ENCODE measurements at places on chromosomes 11 and 22. TPM values are rescaled to one million over a fixed set of nuclear protein-coding genes. Genes with fewer than 3 reads are reported as not detected.

DNA sequence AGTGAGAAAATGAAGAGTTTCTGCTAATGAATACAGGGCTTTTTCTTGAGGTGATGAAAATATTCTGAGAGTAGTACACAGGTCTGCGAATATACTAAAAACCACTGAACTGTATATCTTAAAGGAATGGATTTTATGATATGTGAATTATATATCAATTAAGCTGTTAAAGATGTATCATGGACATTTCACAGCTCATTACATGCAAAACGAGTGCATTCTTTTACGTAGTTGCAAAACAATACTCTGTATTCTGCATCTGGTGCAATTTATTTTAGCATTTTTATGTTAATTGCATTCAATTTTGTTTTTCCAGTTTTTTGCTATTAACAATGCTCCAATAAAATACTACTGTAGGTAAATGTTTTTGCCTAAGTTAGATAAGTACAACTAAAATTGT is 411.6 kb downstream of the DYNC2H1 start:
- no peak for DNase-seq

The VWCE gene
- total RNA-seq, result 1.7 TPM

The PATE2 gene
- not detected for total RNA-seq

The GLYATL2 gene
- 1.3 TPM for total RNA-seq

The DEUP1 gene
- total RNA-seq, result under 0.01 TPM

- no peak for DNase-seq
Measured at GRCh38 chr11:8355416-8355742, 91.7 kb upstream of the LMO1 start.

GRCh38 chr22:30732426-30732825 is 37.8 kb downstream of the OSBP2 start:
- DNase-seq, result no peak

DNA sequence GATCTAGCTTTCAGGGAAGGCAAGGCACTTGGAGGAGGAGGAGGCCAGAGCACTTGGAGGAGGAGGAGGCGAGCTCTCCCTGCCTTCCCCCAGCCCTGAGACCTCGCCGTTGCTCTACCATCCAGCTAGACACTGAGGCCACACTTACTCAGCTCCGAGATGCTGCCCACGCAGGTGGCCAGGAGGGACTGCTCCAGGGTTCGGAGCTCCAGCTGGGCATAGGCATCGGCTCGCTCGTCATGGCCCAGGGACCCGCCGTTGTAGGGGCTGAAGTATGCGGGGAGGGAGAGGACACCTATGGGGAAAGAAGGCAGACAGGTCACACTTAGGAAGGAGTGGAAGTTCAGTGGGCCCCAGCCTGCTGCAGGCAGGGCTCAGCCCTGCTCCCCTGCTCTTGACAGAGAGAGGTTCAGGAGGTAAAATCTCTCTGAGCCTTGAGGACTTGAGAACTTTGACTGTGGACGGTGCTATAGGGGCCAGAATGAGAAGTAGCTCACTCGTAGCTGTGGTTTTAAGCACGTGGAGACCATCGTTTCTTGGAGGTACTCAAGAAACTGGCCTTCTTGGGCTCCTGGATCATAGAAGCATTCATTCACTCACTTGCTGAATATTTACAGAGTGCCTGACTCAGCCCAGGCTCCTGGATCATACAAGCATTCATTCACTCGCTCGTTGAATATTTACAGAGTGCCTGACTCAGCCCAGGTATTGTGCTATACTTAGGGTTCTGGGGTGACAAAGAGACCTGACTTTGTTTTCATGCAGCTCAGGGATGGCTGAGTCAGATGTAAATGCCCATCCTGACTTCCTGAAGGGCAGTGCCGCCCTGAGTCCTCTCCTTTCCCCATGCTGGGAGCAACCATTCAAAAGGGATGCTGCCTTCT is 99.2 kb downstream of the NAT10 start:
- DNase-seq, result no peak

DNA sequence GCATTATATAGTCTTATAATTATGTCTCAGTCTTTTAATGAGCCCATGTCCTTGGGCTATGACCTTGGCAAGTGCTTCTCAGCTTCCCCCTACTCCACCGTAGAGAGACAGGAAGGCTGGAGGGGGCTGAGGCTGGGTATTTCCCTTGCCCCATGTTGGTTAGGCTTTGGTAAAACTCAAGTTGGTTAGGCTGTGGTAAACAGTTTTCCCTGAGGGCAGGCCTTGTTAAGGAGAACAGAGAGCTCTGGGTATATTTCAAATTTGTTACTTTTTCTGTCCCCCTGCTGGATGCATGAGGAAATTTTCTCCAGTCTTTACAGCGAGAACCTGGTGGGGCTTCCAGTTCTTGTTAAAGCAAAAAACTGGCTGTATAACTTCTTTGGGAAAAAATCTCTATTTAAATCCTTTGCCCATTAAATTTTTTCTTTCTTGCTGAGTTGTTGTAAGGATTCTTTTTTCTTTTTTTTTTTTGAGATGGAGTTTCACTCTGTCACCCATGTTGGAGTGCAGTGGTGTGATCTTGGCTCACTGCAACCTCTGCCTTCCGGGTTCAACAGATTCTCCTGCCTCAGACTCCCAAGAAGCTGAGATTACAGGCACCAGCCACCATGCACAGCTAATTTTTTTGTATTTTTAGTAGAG is 12.2 kb upstream of the DCHS1 start:
- peak; percentile 49 for DNase-seq

DNA sequence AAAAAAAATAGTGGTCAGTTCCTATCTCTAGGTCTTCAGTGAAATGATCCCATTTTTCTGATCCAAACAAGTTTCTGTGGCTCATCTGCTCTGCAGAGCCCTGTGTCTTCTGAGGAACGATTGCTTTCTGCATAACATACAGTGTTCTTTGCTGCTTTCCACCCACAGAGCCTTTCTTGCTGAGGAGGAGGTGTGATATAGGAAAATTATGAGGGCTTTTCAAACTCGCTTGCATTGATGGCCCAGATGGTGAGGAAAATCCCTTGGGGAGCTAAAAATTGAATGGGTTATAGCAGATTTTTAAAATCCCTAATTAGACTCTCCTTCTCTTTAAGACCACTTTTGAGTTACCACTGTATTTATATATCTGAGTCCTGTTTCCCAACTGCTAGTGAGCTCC is 31.3 kb downstream of the JAM3 start:
- DNase-seq, result no peak

GRCh38 chr22:25083056-25083806 is 116.4 kb upstream of the CRYBB3 start:
- DNase-seq, result no peak

GRCh38 chr11:83000381-83000780 is 71.3 kb downstream of the RAB30 start:
- no peak for DNase-seq

DNA sequence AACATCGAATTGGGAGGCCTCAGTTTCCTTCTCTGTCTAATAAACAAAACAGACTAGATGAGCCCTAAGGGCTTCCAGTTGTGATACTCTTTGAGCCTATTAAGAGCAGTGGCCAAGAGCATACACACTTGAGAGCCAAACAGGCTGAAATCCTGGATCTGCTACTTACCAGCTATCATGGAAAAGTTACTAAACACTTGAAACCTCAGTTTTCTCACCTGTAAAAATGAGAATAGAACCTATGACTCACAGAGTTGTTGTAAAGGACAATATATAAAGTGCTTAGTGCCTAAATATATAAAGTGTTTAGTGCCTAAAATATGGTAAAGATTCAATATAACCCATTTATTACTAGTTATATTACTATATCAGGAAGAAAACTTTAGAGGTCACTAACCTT is 23.7 kb upstream of the GDPD4 start:
- no peak for DNase-seq

The CD6 gene
- not detected for total RNA-seq

DNA sequence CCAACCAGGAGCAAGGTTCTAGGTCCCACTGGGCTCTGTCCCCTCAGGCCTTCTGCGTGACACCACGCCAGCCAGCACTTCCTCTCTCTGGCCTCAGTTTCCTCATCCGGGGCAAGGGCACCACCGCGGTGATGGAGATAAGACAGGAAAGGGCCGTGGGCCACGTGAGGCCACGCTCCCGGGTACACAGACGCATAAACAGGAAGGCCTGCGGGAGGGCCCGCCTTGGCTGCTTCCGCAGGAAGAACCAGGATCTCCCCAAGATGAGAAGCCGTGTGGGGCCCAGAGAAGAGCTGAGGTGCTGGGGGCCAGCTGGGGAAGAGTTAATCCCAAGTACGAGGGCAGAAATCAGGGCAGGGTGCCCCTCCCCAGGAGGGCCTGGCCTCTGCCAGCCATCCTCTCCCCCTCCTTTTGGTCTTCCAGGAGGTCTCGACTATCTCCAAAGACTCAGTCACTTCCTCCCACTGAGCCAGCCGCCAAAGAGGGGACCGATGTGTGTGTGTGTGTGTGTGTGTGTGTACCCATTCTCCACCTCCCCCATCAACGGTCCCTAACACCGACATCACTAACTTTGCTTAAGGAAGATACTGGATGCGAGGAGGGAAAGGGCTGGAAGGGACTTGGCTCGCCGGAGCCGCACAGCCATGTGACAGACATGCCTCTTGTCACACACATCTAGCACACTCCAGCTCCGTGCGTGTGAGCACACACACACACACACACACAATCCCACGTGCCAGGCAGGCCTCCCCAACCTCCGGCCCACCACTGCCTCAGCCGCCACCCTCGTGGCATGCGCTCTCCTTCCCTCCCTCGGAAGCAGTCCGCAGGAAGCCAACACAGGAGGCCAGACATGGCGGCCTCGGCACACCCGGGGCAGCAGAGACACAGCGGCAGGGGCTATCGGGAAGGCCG is 1.4 kb downstream of the MFNG start:
- no peak for DNase-seq

GRCh38 chr11:123654566-123655081 is at the start of gene SCN3B:
Gene SCN3B, minus strand, starts transcription at chr11:123654624. Its CDS starts 823 bp downstream, at chr11:123653801.
- DNase-seq, result peak; percentile 81

DNA sequence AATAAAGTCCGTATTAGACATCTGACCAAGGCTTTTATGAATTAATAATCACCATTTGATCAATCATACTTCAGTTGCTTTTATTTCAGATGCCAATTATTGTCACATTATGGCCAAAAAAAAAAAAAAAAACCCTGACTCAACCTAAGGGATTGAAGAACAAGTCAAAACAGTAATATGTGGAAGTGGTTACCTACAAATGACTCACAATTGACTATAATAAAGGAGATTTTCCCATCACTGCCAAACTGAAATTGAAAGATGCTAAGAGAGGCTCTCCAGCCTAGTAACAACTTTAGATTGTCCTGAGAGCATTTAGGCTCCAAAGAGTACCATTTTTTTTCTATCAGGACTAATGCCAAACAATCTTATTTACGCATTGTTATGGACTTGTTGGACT is 35.2 kb downstream of the SOX6 start:
- DNase-seq, result peak; percentile 13

DNA sequence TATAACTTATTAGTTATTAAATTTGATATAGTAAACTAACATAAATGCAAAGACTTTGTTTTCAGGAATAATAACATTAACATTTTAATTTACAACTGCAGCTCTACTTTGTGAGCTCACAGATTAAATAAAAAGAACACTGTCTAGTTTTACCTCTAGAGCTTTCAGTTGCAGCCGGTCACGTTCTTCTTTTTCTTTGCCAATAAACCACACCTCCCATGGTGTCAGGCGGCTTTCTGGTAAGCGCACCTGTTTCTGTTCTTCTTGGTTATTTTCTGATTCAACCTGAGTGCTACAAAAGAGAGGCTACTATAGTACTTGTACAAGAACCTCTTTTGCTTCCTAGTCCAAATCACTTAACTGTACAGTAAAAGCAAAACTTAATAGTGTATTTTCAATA is 5.8 kb downstream of the CCDC34 start:
- DNase-seq, result no peak

GRCh38 chr11:85946221-85946620 is 91.0 kb downstream of the CCDC83 start:
- DNase-seq, result peak; percentile 38

The VPREB1 gene
- total RNA-seq, result not detected

The HTR3B gene
- not detected for total RNA-seq

DNA sequence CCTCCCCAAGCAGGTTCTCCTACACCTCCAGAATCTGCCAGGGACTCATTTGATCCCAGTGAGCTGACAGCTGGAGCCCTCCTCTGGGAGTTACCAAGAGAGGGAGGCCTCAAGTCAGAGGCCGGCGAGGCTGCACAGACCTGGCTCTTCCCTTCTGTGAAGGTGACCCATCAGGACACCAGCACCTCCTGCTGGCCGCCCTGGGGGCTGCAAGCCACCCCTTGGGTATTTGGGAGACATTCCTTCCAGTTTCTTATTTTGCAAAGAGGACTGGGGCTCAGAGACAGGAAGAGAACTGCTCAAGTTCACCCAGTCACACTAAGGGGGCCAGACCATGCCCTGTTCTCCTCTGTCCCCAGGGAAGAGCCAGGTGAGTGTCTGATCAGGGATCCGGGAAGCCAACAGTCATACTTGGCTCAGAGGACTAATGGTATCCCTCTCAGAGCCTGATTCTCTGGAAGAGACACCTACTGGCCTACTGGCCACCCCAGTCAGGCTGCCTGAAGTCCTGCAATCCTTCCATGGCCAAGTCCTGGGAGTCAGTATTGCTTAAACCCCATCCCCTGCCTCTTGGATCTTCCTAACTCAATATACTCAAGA is 40.5 kb upstream of the RIC3 start:
- no peak for DNase-seq

DNA sequence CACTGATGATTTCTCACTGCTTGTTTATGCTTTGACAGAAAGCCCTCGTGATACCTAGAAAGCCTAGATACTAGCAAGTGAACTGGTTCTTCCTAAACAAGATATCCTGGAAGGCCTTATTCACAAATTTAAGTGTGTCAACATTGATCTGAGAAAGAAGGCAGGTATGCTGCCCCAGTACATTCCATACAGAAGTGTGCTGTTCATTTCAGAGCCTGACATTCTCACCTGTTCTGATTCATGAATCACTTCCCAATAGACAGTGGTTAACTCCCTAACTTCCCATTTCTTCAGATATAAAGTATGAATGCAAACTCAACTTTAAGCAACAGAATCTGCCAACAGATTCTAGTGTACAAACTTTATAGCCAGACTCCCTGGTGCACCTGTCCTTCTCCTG is 15.5 kb upstream of the RASSF10 start:
- no peak for DNase-seq

- DNase-seq, result no peak
Measured at GRCh38 chr11:109247071-109247470, 174.9 kb upstream of the C11orf87 start.

The DEPDC7 gene
- total RNA-seq, result 5.6 TPM

GRCh38 chr11:833849-834311 is 1.1 kb downstream of the CD151 start:
- DNase-seq, result peak; percentile 40

GRCh38 chr11:65227879-65228278 is 33.9 kb upstream of the POLA2 start:
- DNase-seq, result no peak

DNA sequence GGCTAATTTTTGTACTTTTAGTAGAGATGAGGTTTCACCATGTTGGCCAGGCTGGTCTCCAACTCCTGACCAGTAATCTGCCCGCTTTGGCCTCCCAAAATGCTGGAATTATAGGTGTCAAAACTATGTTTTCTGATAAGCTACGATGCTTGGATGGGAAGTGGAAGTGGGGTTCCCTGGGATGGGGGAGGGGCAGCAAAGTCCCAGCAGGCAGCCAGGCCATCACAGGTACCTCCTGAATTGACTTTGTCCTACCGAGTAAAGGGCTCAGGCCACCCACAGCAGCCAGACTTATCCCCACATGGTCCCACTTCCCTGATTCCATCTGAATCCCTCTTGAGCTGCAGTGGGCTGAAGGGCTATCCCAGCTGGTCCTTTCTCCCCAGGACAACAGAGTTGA is 6.9 kb downstream of the FTH1 start:
- DNase-seq, result no peak

- DNase-seq, result peak; percentile 88
Measured at GRCh38 chr11:69674267-69674885, 777 bp downstream of the LTO1 start.

- no peak for DNase-seq
Measured at GRCh38 chr11:84398017-84398626, 1112.0 kb upstream of the CCDC90B start.

The MMP11 gene
- total RNA-seq, result 8.8 TPM

All from fibroblast of lung (primary cell).